SJCRH30 (cell line): ENCODE measurements at places on chromosomes 2 and 18.

- no peak for DNase-seq
These were observed 142.5 kb downstream of the OTX1 start for GRCh38 chr2:63192889-63193774.

GRCh38 chr2:115838539-115838938, 1396.1 kb downstream of the DPP10 start:
- DNase-seq, result no peak

GRCh38 chr18:40980171-40980570, 974.9 kb upstream of the PIK3C3 start:
- peak; percentile 4 for DNase-seq

DNA sequence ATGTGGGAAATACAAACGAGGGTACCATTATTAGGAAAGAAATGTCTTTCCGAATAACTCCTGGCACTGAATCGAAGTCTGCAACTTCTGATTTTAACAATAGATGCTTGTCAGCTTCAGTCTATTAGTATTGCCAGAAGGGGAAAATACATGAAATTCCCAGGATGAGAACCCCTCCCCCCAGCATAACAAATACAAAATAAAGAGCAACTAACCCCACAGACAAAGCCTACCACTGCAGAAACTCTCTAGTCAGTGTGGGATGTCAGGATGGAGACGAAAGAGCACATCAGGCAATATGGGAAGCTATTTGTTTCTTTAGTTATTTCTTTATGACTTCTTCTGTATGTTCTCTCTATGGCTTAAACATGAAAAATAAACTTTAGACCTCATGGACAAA, 365.0 kb upstream of the CDH2 start:
- no peak for DNase-seq

DNA sequence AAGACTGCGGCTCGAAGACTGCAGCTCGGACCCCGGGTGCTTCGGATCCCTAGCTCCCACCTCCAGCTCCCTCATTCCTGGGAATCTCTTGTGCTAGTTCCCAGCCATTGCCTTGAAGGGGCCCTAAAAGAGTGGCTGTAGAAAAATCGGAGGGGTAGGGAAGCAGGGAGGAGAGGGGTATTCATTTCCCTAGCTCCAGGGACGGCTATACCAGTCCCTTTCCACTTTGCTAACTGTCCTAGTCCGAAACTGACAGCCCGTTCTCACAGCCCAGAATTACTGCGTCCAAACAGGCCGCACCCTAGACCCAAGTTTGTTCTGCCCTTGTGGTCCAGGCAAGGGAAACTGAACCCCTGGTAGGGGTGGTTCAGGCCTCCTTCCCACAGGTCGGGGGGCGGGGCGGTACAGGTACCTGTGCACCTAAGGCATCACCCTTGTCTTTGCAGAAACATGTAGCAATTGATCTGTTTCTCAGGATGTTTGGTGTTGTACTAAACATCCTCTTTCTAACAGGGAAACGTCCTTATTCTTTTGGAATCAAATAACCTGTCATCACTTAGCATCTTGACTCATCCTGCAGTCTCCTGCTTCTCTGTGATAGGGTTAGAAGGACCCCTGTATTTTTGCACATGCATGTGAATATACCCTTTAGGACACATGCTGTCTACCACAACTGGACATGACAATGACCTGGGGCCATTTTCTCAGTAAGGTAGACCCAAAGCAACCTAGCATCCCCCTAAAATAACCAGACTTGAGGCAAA, 4.0 kb downstream of the EMX1 start:
- DNase-seq, result no peak

GRCh38 chr2:130373808-130374365, 18.0 kb downstream of the PTPN18 start:
- DNase-seq, result no peak

DNA sequence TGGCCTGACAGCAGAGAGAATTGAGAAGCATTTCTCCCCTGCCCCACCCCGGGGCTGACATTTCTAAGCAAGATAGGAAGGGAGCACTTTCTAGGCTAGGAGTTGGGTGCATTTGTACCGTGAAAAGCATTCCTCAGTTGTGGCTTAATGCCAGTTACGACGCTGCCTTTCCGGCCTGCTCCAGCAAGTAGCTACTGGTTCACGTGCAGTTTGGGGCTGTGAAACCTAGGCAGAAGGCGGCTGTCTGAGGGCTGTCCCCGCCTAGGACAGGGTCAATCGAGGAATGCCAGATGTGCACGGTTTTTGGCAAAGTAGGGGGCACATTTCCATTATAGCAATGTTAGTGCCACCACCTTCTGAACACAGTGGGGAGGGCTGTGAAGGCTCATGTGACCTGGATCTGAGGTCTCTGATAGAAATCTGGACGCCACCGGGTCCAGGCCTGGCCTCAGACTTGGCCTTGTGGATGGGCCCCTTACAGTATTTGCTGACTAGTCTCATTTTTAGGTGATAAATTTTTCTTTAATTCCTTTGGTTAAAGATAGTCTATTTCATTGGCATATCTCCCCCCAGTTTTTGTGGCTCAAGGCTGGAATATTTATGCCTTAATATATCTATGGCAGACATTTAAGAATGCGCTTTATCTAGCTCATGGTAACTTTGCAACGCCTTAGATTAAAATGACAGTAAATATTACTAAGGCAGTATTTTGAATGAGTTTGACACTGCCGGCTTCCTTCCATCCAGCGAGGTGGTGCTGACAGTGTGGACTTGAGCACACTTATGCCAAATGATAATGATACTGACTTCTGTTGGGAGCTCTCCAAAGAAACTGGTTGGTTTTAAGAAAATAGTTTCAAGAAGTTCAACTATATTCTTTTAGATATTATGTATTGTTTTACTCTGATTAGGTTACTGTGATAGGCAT, 78.7 kb downstream of the LPIN1 start:
- DNase-seq, result no peak

GRCh38 chr2:112880091-112880531, 30.9 kb upstream of the IL37 start:
- DNase-seq, result no peak

GRCh38 chr2:188966079-188966571, 8.0 kb upstream of the COL3A1 start:
- DNase-seq, result no peak

DNA sequence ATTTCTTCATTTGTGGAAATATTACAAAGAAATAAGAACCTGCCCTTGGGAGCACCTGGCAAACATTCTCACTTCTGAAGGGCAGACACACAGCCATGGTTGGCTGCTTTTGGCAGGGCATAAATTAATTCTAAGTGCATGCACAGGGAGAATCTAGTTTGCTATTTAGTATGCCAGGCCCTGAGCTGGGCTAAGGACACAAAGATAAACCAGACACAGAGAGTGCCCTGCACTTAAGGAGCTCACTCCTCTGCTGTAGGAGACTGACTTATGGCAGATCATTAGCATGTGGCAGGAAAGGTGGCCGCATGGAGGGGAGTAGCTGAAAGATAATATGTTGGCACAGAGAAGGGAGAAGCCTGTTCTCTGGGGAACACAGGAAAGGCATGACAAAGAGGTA, 367.0 kb downstream of the LPIN1 start:
- no peak for DNase-seq

DNA sequence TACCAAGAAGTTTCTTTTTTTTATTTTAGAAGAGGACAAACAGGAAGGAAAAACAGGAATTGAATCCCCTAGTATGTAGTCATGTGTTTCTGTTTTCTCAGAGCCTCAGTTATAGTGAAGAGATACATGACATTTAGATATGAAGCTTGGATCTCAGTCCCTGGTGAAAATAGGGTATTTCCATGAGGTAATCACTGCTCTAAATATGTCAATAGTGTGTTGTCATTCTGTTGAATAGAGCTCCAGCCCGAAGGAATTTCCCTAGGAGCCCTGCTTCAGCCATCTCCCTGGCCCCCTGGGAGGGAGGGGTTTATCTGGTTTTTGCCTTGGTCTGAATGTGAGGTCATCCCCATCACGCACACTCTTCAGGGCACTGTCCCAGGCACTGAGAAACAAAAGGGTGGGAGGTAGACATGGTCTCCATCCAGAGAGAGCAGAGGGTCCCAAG, 47.1 kb upstream of the REL start:
- DNase-seq, result no peak

DNA sequence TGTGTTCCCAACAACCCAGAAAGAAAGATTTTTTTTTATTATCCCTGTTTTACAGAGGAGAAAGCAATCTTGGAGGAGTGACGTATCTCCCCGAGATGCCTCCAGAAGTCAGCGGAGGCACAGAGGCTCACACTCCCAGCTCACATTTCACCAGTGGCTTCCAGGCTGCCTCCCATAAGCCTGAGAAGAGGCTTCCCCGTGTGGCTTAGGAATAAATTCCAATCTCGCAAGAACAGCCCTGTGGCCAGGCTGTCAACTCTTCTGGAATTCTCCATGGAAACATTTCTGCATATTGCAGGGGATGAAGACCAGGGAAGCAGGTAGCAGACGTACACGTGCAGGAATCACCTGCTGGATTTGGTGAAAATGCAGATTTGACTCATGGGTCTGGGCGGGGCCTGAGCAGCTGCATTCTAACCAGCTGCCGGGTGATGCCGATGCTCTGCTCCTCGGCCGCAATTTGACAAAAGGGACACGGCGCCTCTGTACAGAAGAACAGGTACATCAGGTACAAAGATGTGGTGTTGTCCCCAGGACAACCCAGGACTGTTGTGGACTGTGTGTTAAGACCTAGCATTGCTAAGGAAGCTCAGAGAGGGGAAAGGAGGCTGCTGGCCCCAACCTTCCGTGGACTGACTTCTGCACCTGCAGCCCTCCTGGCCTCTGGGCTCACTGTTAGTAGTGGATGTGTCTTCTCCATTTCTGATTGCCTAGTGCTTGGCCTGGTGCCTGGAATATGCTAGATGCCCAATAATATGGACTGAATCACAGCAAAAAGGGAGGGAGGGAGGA, 114.2 kb upstream of the ID2 start:
- no peak for DNase-seq

DNA sequence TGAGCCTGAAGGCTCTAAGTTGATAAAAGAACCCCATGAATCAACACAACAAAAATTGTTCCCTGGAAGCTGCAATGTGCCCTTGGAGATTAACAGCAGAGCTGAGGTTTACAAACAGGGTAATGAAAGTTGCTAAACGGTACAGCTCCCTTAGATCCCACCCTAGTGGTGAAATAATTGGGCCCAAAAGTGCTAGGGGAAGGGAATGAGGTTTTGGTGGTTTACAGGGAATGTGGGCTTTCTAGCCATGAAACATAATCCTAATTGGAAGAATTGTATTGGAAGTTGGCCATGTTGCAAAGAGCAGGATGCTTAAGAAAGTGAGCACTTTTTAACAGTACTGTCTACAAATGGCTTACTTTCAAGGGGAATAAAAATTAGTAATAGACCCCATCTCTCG, 180.2 kb upstream of the SMIM21 start:
- DNase-seq, result peak; percentile 6

DNA sequence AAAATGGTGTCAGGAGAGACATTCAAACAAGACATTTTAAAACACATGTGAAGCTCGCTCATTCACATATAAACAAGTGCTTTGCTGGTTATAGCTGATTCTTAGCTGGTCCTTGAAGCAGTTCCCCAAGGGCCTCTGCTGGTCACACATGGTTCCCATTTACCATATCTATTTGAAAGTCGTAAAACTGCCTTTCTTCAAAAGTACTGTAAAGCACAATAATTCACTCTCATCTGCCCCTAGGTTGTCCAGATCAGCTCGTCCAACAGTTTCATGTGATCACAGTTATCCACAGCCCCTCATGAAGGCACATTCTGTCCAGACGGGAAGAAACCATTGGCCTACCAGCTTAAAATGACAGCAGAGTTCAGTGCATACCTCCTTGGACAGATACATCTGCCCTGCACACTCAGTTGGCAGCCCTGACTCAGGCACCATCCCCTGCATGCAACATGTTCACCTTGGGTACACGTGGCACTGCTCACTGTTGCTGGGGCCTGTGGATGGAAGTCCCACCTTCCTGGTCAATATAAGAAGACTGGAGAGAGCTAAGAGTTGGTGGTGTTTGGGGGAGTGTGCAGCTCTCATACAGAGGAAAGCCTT, 108.0 kb upstream of the HAAO start:
- no peak for DNase-seq

DNA sequence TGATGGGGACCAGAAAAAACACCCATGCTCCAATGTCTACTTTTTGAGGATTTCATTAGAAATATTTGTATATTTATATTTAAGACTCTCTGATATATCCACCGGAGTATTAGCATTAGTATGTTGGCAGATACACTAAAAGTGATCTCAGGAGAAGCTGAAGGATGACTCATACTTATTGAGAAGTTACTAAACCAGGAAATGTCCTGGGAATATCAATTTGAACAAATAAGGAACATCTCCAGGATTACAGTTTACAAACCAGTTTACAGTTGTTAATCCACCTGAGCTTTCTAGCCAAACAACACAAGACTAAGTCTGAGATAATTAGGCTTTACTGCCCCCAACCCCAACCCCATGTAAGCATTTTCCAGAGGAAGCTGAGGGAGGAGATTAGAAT, 16.1 kb upstream of the DPP4 start:
- no peak for DNase-seq

- DNase-seq, result peak; percentile 73
These were observed 44.4 kb downstream of the FBLN7 start for GRCh38 chr2:112182581-112183034.

DNA sequence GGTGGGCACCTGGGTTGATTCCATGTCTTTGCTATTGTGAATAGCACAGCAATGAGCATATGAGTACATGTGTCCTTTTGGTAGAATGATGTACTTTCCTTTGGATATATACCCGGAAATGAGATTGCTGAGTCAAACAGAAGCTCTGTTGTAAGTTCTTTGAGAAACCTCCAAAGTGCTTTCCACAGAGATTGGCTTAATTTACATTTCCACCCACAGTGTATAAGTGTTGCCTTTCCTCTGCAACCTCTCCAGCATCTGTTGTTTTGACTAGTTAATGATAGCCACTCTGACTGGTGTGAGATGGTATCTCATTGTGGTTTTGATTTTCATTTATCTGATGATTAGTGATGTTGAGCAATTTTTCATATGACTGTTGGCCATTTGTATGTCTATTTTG, 194.8 kb downstream of the ZNF804A start:
- DNase-seq, result no peak

DNA sequence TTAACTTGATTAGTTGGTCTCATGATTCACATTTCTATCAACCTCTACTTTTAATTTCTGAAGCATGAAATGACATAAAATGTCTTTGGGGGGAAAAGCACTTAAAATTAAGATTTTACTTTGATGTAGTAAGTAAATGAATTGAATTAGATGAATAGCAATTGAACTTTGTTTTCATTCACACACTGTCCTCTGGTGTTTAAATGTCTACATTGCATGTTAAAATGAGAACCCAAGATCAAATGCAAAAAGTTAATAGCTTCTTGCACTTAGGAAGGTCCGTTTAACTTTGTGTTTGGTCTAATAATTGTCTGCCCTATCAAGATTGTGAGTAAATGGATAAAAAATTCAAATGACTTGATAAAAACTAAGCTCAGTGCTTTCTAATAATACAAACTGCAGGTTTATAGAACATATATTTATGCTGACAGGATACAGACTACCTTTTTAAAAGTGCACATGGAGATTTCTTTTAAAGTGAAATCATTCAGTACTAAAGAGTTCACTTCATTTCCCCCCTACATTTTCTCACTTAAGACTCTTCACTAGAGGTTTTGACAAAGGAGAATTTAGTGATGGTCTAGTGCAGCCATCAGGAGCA, 156.2 kb upstream of the NABP1 start:
- peak; percentile 76 for DNase-seq
